ENCODE measurements at places on chromosomes 11 and 22. TPM values are rescaled to one million over a fixed set of nuclear protein-coding genes. Genes with fewer than 3 reads are reported as not detected.

Gene ALX4
- total RNA-seq = 0.16 TPM

Gene KCNK7
- not detected for total RNA-seq

DNA sequence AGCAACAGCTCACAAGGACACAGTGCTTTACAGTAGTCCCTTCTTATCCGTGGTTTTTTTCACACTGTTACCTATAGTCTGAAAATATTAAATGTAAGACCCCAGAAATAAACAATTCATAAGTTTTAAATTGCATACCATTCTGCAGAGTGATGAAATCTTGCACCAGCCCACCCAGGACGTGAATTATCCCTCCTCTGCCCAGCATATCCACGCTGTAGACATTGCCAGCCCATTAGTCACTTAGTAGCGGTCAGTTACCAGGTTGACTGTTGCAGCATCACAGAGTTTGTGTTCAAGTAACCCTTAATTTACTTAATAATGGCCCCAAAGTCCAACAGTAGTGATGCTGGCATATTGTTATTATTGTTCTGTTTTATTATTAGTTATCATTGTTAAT is 3.6 kb downstream of the CLTCL1 start:
- peak; percentile 22 for DNase-seq

- DNase-seq = peak; percentile 99
These were observed 48.8 kb downstream of the ARHGAP32 start for GRCh38 chr11:129143335-129143734.

Gene SCGB1D2
- total RNA-seq = not detected

Gene SLC22A12
- total RNA-seq = not detected

DNA sequence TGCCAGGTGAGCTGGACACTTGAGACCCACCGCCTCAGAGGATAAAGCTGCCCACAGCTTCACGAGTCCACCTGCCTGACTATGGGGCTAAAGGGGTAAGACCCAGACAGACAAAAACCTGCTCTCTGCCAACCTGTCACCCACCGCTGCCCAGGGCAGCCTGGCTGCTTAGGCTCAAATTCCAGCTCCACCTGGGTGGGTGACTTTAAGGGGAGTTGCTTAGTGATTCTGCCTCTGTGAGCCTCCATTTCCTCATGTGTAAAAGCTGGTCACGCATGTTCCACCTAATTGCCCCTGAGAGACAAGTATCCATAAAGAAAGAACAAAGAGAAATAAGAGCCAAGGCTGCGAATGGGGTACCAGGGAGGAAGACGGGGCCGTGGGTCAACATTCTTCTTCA is 3.7 kb upstream of the CASTOR1 start:
- DNase-seq = no peak

DNA sequence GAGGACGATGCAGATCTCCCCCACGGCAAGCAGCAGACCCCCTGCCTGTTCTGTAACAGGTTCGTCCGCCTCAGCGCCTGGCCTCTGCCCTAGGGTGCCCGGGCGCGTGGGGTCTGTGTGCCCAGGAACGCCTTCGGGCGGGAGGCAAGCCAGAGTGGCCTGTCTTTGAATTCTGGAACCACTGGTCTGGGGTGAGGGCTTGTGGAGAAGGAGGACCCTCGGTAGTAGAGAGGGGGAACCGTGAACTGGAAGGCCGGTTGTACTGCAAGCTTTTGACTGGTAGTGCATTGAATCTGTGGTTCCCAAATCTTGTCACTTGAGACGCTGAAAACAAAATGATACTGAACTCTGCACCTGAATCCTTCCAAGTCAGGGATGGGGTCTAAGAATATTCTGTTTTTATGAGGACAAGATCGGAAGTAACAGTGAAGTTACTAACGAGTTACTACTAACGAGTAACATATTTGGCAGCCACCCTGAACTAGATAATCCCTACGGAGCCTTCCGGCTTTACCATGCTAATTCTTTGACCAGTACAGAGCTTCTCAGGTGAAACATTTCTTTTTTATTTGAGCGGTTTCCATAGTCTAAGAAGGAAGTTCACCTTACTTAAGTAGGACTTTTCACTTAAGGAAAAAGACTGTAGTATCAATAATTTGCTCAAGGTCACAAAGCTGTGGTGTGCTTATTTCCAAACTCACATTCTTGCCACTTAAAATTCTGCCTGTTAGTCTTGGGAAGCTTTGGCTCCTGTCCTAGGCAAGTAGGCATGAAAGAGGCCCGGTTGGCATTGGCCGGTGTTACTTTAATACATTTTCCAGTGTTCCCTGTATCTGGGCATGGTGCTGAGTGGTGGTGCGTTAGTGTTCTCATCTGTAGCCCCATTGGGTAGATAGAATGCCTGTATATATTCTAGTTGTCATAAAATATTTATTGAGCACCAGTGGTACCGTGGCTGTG is 860 bp downstream of the PRMT3 start:
- DNase-seq = peak; percentile 9

Gene HBG1
- total RNA-seq = not detected

DNA sequence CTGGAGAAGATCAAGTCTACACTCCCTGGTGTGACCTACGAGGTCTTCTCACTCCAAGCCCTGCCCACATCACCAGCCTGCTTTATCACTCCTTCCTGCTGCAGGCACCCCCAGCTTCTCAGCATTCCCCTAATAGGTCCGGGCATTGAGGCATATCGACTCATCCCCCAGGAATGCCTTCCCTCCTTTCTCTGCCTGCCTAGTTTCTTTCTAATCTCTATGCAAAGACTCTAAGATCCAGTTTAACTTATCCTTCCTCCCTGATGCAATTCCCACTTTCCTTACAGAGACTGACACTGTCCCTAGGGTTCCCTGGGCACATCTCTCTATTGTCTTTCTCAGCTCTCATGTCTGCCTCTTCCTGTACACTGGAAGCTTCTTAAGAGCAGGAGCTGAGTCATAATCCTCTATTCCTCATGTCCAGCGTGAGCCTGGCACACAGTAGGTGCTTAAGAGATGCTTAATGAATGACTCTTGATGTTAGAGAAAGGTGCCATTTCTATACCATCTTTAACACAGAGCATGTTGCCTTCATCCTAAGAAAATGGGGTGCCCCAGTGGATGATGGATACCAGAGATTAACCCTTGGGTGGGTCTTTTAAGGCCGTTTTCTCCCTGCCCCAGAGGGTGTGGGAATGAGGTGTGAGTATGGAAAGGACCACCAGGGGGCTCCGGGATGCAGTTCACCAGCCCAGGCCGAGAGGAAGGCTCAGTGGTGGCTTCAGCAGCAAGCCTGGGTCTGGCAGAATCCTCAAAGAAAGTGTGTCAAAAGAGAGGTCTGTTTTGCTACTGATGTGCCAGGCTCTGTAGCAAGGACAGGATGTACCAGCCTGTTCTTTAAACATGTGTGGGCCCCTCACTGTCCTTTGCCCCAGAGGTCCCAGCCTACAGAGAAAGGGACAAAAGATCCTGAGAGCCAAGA is 34.7 kb downstream of the PARVA start:
- peak; percentile 94 for DNase-seq

- no peak for DNase-seq
These were observed 43.7 kb downstream of the MICAL3 start for GRCh38 chr22:17980638-17981051.

DNA sequence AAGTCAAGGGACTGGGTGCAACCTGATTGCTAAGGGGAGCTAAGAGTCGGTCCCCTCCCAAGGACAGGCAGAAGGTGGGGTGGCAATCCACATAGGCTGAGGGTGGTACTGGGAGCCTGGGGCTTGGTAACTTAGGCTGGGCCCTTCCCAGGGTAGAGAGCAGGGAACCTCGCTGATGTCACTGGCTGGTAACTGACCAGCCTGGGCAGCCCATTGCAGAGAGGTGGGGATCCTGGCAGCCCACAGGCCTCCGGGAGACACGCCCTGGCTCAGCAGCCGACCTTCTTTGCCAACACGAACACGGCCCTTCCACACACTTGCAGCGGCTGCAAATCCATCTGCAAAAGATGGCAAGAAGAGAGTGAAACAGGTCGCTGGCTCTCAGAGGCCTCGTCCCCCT is 25.4 kb downstream of the A4GALT start:
- peak; percentile 85 for DNase-seq

DNA sequence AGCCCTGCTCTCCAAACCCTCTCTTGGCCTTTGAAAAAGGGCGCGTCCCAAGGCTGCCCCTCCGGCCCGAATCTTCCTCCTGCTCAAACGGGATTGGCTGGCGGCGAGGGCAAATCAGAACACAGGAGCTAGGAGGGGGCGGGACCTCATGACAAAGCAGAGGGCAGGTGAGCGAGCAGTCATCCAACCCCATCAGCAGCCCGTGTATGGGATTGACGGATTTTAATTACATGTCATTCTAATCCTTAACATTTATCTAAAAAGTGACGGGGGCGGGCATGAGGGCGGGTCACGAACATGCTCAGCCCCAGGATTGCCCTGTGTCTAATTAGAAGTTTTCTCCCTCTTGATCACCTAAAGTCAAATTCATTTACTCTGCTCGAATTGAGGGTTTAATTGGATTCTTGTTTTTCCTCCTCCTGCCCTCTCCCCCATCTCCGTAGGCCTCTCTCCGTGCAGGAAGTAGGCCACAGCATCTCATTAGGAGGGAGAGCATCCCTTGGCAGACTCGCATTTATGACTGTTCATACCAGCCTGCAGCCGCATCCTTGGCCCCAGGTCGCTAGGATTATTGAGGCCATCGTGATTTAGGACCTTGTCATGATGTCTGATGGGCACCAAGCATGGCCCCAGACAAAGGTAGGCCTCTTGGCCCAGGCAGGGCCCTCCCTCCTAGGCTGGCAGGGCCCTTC is 147.1 kb downstream of the CHST1 start:
- no peak for DNase-seq

DNA sequence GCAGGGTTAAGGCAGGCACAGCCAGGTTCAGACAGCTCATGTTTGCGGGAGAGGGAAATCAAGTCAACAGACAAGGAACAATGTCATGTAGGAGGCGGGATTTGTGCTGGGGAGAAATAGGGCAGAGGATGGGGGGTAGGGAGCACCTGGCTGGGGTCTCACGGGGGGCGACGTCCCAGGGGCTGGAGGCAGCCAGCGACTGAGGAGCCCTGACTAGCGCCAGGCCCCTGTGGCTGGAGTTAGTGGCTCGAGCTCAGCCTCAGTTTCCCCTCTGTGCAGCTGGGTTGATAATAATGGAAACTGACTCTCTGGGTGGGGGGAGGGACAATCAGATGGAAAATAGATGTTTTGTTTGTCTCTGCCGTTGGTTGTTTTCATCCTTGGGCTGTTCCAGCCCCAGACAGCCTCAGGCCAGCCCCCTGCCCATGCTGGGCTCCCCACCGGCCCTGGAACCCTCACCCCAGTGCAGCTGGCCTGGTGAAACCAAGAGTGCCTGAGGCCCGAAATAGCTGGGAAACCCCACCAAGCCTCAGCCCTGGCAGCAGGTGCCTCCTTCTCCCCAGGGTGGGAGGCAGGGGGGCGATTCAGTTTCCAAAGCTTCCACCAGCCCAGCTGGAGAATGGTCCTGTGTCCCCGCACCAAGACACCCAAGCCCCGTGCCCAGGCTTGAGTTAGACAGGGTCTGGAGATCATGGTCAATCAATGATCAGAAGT is 44.1 kb downstream of the IGLL5 start:
- DNase-seq = no peak

DNA sequence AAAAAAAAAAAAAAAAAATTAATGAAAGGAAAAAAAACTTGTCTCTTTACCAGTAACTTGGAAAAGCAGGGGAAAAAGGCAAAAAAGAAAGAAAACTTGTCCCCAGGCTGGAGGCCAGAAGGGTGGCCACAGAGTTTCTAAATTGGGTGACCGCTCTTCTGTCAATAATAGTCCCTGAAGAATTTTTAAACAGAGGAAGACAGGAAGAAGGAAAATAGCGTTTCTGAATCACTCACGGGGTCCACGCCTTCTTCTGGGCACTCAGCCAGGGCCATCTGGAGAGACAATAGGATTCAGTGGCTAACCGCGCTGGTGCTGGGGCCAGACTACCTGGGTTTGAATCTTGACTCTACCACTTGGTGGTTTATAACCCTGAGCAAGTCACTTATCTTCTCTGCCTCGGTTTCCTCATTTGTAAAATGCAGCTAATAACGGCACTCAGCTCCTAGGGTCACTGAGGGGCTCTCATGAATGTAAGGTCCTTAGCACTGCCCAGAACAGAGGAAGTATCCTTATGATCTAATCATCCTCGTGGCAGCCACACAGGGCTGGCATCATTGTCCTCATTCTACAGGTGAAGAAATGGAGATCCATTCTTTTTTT is 7.0 kb downstream of the C11orf86 start:
- DNase-seq = peak; percentile 92

- no peak for DNase-seq
These were observed 39.6 kb downstream of the NAT10 start for GRCh38 chr11:34145073-34145472.

Gene C22orf23
- 0.36 TPM for total RNA-seq

DNA sequence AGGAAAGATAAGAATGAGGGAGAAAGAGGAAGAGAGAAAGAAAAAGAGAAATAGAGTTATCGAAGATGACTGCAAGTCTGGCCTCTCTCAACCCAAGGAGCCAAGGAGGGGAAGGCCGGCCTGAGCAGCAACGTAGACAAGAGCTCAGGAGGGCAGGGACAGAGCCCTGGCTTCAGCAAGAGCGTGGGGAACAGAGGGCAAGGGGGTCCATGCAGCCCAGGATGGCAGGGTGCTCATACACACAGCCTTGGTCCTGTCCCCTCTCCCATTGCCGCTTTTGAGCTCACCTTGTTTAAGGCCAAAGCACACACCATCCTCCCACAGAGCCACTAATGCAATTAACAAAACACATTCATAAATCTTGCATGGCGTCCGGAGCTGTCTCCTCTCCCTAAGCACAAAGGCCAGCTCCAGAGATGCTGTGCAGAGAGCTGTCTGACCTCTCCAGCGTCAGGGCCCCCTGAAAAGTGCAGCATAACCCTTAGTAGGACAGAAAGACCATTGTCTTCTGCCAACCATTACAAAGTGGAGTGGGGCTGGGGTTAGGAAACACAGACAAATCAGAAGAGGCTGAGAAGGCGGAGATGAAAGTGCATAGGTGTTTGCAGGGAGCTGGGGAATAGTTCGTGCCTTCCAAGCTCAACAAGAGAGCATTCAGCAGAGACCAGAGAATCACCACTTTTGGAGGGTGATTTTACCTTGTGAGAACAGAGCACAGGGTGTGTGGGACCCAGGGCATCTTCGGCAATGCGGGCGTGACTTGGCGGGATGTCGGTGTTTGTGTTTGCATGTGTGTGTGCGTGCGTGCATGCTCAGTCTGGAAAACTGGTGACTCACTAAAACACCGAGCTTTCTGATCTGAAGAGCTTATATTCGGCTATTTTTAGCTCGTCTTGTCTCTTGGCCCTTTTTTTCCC is 28.2 kb upstream of the JAM3 start:
- DNase-seq = no peak

- DNase-seq = peak; percentile 70
These were observed at the start of gene NRIP3 for GRCh38 chr11:9003573-9004182. Gene NRIP3, minus strand, starts transcription at chr11:9004001. Its CDS starts 66 bp downstream, at chr11:9003935.

GRCh38 chr22:50576806-50577696 is 1.2 kb downstream of the CPT1B start:
- DNase-seq = no peak

Gene OR52E1
- total RNA-seq = not detected

DNA sequence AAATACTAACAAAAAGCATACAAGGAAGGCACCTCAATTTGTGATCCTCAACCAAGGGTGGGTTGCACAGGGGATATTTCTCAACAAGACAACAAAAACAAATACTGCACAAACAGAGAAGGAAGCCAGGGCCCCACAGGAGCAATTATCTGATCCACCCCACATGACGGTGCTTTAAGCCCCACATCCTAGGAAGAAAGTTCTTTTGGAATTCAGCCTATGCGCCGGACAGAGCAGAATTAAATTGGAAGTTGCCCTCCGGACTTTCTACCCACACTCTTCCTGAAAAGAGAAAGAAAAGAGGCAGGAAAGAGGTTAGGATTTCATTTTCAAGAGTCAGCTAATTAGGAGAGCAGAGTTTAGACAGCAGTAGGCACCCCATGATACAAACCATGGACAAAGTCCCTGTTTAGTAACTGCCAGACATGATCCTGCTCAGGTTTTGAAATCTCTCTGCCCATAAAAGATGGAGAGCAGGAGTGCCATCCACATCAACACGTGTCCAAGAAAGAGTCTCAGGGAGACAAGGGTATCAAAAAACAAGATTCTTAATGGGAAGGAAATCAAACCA is 40.6 kb downstream of the OSBP start:
- no peak for DNase-seq
